Stimulated activated CD4-positive, alpha-beta T cell treated with anti-CD3 and anti-CD28 coated beads, TNF-alpha, amount 100 ng/mL, for 1 hour (primary cell): ENCODE measurements at places on chromosomes 2 and 18.
A peak's percentile ranks its signal among the peaks of the same experiment; 100 is the strongest.

DNA sequence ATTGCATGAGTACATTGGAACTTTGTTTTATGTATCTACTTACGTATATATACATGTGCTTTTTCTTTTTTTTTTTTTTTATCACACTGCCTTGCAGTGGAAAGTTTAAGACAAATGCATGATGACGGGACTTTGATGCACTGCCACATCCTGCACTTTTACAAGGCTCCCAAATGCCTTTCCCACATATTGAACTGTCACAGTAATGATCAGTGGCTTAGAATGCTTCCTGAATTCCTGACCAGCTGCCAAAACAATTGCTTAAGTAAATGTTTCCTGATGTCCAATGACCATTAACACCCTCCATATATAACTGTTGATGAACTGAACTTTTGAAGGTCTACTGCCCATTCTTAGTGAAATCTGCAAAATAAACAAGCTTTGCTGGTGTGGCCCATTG lies 60.2 kb downstream of the LYPD6B start:
- no peak for DNase-seq

GRCh38 chr18:68676913-68677312 lies 38.0 kb downstream of the TMX3 start:
- DNase-seq: no peak

DNA sequence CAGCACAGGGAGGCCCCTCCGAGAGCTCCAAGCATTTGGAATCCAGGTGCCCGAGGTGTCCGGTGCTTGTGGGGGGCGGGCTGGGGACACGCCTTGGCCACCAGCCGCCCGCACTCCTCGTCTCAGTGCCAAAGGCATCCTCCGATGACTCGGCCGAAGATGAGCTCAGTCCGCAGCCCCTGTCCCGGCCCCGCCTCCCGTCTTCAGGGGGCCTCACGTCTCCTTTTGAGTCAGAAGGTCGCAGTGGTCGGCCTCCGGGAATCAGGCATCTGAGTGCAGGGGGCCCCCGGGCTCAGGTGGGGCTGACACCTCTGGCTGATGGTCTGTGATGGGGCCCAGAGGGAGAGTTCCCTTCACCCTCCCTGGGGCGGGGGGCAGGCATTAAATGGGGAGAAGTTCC lies 74.8 kb downstream of the NFATC1 start:
- DNase-seq: no peak

DNA sequence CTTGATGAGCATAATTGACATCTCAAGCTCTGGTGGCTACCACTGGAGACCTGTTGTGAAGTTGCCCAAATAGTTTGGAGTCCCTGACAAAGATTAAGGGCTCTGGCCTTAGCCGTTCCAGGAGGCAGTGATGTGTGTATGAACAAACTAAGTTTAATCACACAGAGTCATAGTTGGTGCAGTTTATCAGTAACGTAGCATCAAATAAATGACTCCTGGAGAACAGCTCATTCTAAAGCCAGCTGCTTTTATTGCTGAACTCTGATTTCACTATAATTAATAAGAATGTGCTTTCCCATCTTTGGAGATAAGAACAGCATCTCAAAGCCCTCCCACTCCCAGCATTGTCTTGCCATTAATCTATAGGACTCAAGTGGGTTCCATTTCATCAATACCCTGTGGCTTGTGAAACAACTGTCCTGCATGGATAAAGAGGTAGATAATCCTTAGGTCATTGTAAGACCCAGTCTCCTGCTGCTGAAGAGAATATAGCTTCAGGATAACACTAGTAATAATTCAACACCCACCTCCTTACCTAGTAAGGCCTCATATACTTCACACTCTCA lies 211.4 kb upstream of the THUMPD2 start:
- DNase-seq: no peak

DNA sequence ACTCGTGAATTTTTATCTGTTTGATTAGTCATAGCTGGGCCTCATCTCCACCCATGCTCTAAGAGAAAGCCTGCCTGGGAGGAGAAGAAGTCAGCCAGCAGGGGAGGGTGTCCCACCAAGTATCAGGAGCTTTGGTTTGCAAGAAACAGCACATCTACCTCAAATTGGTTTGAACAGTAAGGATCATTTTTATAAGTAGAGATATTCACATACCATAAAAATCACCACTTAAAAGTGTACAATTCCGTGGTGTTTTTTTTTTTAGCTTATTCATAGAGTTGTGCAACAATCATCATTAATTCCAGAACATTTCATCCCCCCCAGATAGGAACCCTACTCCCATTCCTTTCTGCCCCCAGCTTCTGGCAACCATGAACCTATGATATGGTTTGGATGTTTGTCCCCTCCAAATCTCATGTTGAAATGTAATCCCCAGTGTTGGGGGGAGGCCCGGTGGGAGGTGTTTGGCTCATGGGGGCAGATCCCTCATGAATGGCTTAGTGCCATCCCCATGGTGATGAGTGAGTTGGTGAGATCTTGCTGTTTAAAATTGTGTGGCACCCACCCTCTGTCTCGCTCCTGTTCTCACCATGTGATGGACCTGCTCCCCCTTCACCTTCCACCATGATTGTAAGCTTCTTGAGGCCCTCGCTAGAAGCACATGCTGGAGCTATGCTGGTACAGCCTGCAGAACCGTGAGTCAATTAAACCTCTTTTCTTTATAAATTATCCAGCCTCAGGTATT lies 36.2 kb upstream of the HS6ST1 start:
- no peak for DNase-seq

DNA sequence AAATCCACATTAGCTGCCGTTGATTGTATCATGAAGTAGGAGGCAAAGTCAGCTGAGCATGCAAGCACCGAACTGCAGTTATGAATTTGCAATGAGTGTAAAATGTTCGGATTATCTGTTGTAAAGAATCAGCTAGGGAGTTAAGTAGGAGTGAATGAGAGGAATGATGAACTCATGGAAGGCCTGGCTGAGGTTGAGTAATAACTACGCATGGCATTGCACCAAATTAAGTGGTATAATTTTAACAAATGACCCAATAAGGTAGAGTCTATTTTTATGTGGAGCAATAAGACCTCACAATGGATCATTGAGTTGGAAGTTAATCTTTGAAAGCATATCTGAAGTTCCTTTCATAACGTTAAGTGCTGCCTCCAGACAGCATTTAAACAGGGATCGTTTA lies 288.2 kb upstream of the CHST9 start:
- DNase-seq: no peak

DNA sequence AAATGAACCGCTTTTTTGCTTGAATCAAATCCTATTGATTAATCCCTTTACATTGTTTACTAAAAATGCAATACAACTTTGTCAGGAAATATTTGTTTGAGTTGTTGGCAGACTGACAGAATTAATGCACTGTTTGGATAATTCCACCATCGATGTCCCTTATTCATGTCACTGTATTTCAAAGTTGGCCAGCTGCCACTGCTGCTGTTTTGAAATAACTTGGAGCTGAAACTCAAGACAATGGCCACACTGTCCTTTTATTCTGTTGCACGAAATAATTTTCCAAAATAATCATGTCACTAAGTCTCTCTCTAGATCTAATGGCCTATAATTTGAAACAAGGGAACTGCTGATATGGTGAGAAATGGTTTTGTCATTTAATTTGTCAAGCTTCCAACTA lies 55.2 kb upstream of the PAX3 start:
- no peak for DNase-seq

DNA sequence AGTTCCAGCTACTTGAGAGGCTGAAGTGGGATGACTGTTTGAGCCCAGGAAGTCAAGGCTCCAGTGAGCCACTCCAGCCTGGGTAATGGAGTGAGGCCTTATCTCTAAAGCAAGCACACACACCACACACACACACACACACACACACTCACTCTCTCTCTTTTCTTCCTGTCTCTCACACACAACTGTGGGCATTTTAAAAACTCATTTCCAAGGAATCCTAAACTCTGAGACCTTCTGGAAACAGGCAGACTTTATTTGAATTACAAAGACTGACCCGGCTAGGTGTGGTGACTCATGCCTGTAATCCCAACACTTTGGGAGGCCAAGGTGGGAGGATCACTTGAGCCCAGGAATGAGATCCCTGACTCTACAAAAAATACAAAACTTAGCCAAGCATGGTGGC lies 21.3 kb downstream of the WDSUB1 start:
- no peak for DNase-seq

DNA sequence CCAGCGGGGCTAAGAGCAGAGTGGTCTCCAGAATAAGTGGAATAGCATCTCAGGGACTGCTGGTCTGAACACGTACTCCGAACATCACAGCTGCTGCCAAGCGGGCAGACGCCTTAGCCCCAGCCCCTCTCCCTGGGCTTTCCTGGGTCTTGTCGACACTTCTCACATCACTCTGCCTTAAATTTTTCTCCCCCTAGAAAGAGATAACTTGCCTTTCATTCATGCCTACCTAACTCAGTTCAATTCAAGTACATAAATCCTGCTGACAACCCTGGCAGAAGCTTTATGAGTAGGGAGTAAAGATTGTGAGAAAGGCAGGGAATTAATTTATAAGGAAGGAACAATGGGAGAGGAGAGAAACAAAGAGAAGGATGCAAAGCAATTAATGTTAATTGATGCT lies 202.9 kb upstream of the TNP1 start:
- DNase-seq: no peak

DNA sequence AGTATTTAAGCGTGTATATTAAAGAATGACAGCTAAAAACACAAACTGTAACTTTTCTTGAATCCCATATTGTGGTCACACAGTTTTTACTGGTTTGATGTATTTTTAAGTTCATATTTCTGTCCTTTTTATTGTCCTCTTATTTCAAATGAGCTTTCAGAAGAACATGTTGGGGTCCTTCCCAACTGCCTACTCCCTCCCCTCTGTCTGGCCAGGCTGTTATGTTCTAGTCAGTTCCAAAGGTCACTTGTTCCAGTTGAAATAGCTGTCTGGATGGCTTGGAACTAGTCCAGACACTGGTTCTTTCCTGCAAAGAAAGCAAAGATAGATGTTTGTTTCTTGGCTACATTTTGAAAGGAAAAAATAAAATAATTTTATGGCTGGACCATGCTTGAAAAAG lies 306.9 kb downstream of the GULP1 start:
- DNase-seq: no peak

GRCh38 chr18:67402543-67402942 lies 114.0 kb downstream of the DSEL start:
- DNase-seq: no peak

GRCh38 chr2:174035117-174035635 lies 70.0 kb upstream of the SP3 start:
- DNase-seq: no peak

GRCh38 chr2:237551071-237551574 lies 15.3 kb upstream of the PRLH start:
- no peak for DNase-seq

DNA sequence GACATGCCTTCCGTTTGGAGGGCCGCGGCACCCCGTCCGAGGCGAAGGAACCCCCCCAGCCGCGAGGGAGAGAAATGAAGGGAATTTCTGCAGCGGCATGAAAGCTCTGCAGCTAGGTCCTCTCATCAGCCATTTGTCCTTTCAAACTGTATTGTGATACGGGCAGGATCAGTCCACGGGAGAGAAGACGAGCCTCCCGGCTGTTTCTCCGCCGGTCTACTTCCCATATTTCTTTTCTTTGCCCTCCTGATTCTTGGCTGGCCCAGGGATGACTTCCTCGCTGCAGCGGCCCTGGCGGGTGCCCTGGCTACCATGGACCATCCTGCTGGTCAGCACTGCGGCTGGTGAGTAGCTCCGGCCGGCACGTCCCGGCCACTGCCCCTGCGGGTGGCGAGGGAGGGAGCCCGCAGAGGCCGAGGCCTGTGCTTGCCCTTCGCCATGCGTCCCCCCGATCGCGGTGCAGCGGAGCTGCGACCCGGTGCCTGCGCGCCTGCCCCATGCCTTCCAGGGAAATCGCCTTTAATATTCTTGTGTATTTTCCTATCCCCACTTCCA lies 1.2 kb downstream of the BMPR2 start:
- DNase-seq: peak; percentile 4

- no peak for DNase-seq
These were observed 49.4 kb upstream of the FAHD2A start for GRCh38 chr2:95353055-95353575.

GRCh38 chr2:20617892-20618467 lies 32.9 kb downstream of the HS1BP3 start:
- no peak for DNase-seq

DNA sequence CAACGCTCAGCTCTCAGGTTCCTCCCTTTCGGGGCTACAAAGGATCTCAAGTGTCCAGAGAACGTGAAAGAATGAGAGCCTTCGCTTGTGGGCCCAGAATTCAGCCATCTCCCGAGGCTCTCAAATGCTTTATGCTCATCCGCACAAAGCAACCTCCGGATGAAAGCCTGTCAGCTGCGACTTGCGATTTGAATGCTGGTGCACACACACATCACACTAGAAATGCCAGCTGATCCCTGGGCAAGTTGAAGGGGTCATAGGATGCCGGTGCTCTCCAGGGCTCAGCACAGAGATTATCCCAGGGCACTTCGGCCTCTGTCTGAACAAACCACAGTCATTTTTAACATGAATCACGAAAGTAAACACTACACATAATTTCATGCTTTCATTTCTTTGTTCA lies 141.8 kb upstream of the MYT1L start:
- DNase-seq: no peak

- no peak for DNase-seq
These were observed 242.1 kb downstream of the DYSF start for GRCh38 chr2:71695235-71696120.
